Suppressor macrophage treated with lipopolysaccharide for 1 hour (primary cell): ENCODE measurements at places on chromosomes 1 and 21.

GRCh38 chr1:89781494-89782126, 39.2 kb upstream of the LRRC8D start:
- DNase-seq, result no peak

DNA sequence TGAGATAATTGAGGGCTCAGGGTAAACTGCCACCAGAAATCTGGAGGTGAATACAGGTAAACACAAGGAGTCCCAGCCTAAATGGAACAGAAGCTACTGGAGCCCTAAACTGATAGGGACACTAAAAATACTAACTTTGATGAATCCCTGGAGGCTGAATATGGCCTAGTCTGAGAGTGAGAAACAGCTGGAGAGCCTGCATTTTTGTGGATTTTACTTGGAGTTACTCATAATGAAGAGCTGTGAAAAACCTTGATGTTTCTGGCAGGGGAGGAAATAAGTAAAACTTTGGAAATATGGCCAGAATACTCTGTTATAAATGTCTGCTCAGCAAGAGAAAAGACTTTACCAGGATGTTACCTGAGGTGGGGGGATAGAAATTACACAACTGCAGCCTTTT, 164.4 kb downstream of the LIPI start:
- no peak for DNase-seq

GRCh38 chr1:97082160-97082848, 360.7 kb downstream of the PTBP2 start:
- DNase-seq, result no peak

DNA sequence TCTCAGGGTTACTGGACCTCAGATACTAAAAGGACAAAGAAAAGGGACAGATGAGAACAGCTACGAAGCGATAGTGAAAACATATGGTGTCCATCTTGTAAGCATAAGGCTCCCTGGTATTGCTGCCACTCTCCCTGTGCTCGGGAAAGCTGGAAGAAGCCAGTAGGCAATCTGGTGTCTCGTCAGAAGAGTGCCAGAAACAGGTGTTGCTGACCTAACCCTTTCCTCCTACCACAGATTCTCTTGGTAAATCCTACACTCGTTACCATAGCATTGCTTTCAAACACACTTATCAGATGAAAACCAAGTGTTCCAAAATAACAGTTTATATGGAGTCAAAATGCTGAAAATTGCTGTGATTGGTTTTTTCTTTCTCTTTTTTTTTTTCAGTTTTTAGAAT, 146.3 kb downstream of the NRIP1 start:
- DNase-seq, result no peak

DNA sequence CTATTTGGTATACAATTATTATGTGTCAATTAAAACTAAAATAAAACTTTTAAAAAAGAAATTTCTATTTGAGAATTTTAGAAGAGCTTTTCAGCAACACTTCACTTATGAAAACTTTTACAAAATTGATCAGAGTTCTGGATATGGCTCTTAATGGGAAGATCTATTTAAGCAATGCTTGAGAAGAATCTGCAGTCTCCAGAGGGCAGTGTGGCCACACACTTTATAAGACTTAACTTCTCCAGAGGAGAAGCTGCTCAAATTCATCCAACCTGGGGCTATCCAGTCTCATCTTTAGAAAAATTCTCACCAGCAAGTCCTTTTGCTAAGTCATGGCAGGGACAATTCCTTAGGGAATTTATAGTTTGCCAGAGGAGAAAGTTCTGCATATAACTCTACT, 25.2 kb upstream of the AGO1 start:
- DNase-seq, result peak; percentile 56

DNA sequence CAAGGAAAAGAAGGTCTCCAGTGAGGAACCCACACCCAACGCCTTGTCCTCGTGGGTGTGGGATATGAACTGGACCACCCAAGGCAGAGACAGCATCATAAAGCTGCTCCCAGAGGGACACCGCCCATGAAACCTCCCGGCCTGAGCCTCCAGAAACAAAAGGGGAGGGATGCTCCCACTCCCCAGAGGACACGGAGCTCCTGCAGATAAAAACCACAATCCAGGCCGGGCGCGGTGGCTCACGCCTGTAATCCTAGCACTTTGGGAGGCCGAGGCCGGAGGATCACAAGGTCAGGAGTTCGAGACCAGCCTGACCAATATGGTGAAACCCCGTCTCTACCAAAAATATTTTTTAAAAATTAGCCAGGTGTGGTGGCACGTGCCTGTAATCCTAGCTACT, 66.4 kb downstream of the CHD5 start:
- DNase-seq, result no peak

GRCh38 chr21:34886240-34887104, 162.6 kb downstream of the RUNX1 start:
- peak; percentile 51 for DNase-seq

- DNase-seq, result no peak
These were observed 325.6 kb downstream of the RRAGC start for GRCh38 chr1:38533772-38534472.

DNA sequence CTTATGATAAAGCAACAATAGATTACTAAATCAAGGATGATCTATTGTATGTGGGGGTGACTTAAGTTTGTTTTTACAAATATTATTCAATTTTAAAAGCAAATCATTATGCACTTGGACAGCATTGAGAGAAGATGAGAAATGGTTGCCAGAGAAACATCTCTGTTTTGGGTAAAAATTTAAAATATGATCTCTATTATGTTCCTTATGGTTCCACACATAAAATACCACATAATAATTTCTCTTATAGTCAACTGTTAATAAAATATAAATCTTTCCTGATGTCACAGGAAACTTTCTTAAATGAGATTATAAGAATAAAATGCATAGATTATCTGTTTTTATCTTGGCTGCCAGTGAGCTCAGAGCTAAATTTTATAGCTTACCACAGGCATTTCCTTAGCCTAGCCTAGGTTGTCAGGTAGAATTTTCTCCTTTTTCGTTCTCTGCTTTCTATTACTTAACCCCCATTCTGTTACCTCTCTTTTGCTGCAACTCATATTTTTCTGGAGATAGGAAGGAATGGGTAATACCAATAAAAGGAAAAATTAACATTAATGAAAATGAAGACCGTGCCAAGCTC, 109.7 kb downstream of the TGFB2 start:
- DNase-seq, result no peak

DNA sequence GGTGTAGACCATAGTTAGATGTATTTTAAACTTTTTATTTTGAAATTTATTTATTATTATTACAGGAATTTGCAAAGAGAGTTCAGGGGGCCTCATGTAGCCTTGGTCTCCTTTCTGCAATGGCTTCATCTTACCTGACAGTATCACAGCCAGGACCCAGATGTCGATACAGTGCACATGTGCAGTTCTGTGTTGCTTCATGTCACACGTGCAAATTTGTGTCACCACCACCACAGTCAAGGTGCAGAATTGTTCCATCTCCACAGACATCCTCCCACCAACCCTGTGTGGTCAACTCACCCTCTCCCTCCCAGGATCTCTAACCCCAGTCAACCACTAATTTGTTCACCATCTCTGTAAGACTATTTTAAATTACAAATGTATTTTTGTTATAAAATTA, 184.5 kb downstream of the CAMTA1 start:
- no peak for DNase-seq

DNA sequence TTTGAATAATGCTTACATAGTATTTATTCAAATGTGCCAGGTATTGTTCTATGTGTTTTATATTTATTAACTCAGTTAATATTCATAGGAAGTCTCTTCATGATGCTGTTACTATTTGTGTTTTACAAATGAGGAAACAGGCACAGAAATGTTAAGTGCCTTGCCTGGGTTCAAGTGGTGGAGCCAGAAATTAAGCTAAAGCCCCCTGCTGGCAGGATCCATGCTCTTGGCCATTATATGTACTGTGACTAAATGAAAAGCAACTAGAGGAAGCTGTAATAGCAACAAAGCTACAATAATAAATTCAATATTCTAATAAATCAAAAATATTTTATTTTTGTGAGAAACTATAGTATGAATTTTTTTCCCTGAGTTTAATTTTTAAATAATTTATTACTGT, 30.0 kb downstream of the IARS2 start:
- DNase-seq, result peak; percentile 22

- no peak for DNase-seq
These were observed 10.5 kb downstream of the CHRNB2 start for GRCh38 chr1:154578058-154578418.
